ENCODE measurements at places on chromosomes 12 and 14. TPM values are rescaled to one million over a fixed set of nuclear protein-coding genes. Genes with fewer than 3 reads are reported as not detected.
A peak's percentile ranks its signal among the peaks of the same experiment; 100 is the strongest.

The AMDHD1 gene
- not detected for total RNA-seq

DNA sequence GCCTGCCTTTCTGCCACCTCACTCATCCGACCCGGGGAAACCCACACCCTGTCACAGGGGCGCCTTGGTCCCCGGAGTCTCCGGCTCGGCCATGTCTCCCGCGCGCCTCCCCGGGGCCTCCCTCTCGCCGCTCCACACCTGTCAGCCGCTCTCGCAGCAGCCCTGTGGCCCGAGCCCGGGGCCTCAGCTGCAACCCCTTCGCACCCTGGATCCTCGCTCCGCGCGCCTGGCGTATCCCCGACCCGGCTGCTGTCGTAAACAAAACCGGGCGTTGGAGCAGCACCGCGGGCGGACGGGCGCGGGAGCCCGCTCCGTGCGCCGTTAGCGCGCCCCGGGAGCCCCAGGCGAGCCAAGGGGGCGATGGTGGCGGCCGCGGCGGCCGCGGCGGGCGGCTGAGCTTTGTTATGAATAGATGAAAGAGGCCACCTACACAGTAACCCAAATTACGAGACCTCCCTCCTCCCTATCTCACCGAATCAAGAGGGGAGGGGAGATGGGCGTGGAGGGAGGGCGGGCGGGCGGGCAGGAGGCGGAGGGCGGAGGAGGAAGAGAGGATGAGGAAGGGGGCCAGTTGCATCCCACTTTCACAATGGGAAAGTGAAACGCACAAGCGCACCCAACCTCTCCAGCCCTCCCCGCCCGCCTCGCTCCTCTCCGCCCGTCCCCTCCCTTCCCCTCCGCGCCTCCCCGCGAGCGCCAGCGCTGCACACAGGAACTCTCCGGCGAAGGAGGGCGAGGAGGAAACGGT is at the start of gene PLXNC1:
Gene PLXNC1, plus strand, starts transcription at position 587 of the 748 bp plus-strand sequence. CDS start 395 bp downstream, outside the sequence.
- DNase-seq: peak; percentile 56

- DNase-seq: no peak
Observed at GRCh38 chr14:85399186-85399585, 130.8 kb upstream of the FLRT2 start.

DNA sequence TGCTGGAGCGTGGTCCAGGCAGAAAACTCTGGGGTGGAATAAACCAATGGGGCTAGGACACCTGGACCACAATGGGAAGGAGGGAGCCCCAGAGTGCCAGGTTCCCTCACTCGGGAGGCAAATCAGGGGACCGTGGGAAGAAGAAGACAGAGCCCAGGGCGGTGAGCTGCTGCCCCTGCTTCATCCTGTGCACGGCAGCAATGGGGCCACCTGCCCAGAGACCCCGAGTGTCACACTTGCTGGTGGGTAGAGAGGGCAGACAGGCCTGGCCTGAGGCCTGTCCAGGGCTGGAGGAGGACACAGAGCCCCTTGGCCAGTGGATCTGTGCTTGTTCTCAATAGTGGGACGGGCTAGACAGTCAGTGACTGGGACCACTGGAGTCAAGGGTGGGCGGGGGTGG is 58.2 kb downstream of the DIO3 start:
- no peak for DNase-seq

The OAS3 gene
- total RNA-seq: 2.3 TPM

GRCh38 chr14:66315098-66315497 is 171.1 kb upstream of the CCDC196 start:
- DNase-seq: no peak

The PTPN21 gene
- total RNA-seq: 13.6 TPM

GRCh38 chr14:103292426-103293374 is 41.3 kb upstream of the EIF5 start:
- DNase-seq: peak; percentile 64

The CLEC12A gene
- not detected for total RNA-seq

DNA sequence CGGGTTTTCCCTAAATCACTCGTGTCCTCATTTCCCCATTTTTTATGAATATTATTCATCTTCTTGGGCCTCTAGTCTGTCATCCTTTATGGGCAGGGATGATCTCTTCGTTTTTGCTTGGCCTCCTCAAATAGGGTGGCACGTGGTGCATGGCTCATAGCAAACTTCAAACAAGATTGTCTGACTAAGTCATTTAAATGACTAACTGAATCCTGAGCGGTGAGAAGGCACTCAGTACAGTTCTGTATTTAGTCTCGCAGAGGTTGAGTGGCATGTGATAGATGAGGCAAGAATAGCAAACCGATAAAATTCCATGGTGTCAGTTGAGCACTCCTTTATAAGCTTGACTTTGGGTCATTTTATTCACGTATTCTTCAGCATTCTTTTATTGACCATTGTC is 5.7 kb upstream of the JDP2 start:
- DNase-seq: no peak

DNA sequence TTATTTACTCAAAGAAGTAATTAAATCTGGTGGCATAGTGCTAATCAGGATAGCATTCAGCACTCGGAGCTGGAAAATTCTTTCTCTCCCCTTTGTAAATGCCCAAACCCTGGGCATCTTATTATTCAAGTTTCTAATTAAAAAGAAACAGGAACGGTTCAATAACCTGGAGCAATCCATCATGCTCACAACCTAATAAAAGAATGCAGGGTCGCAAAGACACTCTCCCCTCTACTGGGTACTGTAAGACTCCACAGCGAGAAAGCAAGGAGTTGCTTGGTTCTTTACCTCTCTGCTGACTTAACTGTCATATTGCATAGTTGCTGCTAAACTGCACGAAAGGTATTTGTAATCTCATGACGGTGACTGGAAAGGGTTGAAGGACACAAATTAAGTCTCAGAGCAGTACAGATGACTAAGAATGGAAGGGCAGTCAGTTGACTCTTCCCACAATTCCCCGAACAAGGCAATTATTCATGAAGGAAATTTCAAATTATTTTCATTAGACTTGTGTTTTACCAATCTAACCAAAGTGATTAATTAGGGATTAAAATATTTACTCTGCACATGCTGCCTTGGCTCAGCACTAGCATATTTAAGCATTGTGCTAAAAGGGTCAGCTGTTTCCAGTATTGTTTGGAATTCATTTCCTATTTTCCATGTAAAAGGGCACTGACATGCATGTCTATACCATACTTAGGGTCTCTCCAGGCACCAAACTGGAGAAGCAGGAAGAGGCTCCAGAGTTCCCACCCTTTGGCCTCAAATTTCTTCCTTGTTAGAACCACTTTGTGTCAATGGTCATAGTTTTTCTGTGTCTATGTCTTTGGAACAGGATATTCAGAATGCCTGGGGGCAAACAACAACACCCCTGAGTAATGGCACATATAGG is 182.2 kb downstream of the EXOC5 start:
- no peak for DNase-seq

- DNase-seq: no peak
Observed at GRCh38 chr12:73445658-73446324, 1091.8 kb upstream of the ATXN7L3B start.

- DNase-seq: peak; percentile 52
Observed at GRCh38 chr12:111754671-111755070, 12.1 kb upstream of the ALDH2 start.

DNA sequence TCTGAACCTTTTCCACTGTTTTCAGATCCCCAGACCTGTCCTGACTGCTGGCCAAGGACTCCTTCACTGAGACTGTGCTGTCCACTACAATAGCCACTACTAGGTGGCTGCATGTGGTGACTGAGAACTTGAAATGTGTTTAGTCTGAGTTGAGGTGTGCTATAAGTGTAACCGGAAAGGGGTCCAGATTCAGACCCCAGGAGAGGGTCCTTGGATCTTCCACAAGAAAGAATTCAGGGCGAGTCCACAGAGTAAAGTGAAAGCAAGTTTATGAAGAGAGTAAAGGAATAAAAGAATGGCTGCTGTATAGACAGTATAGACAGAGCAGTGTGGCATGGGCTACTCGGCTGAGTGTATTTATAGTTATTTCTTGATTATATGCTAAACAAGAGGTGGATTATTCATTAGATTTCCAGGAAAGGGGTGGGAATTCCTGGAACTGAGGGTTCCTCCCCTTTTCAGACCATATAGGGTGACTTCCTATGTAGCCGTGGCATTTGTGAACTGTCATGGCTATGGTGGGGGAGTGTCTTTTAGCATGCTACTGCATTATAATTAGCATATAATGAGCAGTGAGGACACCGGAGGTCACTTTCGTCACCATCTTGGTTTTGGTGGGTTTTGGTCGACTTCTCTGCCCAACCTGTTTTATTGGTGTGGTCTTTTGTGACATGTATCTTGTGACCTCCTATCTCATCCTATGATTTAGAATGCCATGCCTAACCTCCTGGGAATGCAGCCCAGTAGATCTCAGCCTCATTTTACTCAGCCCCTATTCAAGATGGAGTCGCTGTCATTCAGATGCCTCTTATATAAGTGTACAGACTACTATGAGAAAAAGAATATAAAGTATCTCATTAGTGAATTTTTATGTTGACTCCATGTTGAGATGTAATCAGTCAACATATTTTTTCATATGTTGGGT is 70.0 kb upstream of the SRSF5 start:
- DNase-seq: no peak

The NPFF gene
- total RNA-seq: not detected

The ZNF891 gene
- 4.7 TPM for total RNA-seq

DNA sequence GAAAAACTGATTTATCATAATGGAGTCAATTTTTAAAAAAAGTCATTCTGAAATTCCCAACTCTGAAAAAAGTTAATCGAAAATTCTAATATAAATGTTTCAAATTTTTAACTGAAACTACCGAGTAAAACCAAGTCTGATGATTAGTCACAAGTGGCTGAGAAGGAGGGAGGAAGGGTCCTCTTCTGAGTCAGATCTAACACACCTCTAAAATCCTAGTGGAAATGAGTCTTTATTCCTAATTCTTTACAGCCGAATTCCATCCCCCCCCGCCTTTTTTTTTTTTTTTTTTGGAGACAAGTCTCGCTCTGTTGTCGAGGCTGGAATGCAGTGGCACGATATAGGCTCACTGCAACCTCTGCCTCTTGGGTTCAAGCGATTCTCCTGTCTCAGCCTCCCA is 37.9 kb downstream of the RAD9B start:
- no peak for DNase-seq

The APOF gene
- total RNA-seq: not detected

GRCh38 chr14:100729982-100730381 is 3.3 kb downstream of the DLK1 start:
- DNase-seq: no peak

- DNase-seq: no peak
Observed at GRCh38 chr14:68851078-68851477, 58.2 kb upstream of the ZFP36L1 start.

DNA sequence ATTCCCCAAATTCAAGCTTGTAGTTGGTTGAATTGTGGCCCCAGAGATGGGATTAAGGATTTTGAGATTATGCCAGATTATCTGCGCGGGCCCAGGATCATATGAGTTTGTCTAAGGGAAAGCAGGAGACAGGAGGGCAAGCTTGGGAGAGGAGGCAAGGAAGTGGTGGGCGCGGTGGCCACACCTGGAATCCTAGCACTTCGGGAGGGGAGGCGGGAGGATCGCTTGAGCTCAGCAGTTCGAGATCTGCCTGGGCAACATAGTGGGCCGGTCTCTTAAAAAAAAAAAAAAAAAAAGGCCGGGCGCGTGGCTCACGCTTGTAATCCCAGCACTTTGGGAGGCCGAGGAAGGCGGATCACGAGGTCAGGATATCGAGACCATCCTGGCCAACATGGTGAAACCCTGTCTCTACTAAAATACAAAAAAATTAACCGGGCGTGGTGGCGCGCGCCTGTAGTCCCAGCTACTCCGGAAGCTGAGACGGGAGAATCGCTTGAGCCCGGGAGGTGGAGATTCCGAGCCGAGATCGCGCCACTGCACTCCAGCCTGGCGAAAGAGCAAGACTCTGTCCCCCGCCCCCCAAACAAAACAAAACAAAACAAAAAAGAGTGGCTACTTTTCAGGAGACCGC is 881 bp upstream of the PUS1 start:
- no peak for DNase-seq

DNA sequence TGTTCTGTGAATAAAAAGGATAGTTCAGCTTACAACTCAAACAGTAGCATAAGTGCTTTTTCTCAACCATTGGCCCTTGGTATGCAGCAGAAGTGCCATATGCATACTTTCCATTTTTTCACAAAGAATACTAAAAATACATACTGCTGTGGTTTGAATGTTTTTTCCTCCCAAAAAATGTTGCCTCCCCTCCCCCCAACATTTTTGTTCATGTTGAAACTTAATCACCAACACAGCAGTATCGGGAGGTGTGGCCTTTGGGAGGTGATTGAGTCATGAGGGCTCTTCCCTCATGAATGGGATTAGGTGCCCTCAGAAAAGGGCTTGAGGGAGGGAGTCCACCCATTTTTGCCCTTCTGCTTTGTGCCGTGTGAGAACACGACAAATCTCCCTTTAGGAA is 198.6 kb downstream of the ESR2 start:
- no peak for DNase-seq

DNA sequence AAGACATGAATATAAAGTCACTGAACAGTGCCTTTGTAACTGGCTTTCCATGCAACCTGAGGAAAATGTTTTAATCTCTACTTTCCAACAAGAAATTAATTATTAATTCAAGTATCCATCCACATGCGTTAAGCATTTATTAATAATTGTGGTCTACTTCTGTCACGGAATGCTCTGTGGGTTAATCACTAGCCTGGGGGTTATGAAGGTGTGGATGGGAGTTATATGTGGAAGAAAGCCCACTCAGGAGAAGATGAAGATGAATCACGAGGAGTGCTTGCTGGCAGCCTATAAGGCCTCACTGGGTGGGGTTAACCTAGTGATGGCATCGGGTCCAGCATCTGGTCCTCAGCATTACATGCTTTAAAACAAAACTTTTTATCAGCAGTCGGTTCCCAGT is 99.5 kb upstream of the AVPR1A start:
- DNase-seq: no peak

GRCh38 chr14:87113286-87113685 is 879.7 kb downstream of the GALC start:
- DNase-seq: no peak

- DNase-seq: no peak
Observed at GRCh38 chr12:56998316-56998715, 8.0 kb downstream of the ZBTB39 start.

DNA sequence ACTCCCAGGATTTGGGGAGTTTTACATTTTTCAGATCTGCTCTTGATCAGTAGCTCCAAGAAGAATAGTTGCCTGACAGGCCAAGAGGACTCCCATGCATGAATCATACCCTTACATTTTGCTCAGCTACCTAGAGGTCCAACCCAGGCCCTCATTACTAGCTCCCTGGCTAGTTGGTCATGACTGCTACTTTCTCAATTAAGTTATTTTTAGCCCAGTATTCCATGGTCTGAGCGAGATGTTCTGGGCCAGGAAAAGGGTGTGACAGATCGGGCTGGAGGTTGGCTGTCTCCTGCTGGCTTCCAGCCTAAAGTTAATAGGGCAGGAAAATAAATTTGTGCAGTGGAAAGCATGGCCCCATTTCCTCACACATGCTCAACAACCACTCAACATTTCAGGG is 379.2 kb downstream of the GRIN2B start:
- no peak for DNase-seq

- no peak for DNase-seq
Observed at GRCh38 chr14:22505697-22506377, 83.2 kb downstream of the DAD1 start.

The IGFBP6 gene
- total RNA-seq: 685 TPM

The MYG1 gene
- 57.1 TPM for total RNA-seq

The EXOC3L4 gene
- total RNA-seq: 1.2 TPM

- DNase-seq: no peak
Observed at GRCh38 chr12:32334371-32334777, 65.0 kb upstream of the FGD4 start.

The FLRT2 gene
- total RNA-seq: 80.3 TPM

The LARP4 gene
- total RNA-seq: 55.3 TPM

Measured in ovary (tissue), 10 donors.